NB4 (cell line): ENCODE measurements at places on chromosomes 11 and 22.
A peak's percentile ranks its signal among the peaks of the same experiment; 100 is the strongest.

GRCh38 chr22:50544746-50545253, 899 bp upstream of the KLHDC7B start:
- peak; percentile 42 for DNase-seq

- no peak for DNase-seq
Observed at GRCh38 chr11:83726316-83726715, 440.1 kb upstream of the CCDC90B start.

GRCh38 chr11:69609351-69609750, 31.6 kb upstream of the CCND1 start:
- DNase-seq: no peak

- no peak for DNase-seq
Observed at GRCh38 chr11:117414724-117415123, 87.1 kb downstream of the CEP164 start.

DNA sequence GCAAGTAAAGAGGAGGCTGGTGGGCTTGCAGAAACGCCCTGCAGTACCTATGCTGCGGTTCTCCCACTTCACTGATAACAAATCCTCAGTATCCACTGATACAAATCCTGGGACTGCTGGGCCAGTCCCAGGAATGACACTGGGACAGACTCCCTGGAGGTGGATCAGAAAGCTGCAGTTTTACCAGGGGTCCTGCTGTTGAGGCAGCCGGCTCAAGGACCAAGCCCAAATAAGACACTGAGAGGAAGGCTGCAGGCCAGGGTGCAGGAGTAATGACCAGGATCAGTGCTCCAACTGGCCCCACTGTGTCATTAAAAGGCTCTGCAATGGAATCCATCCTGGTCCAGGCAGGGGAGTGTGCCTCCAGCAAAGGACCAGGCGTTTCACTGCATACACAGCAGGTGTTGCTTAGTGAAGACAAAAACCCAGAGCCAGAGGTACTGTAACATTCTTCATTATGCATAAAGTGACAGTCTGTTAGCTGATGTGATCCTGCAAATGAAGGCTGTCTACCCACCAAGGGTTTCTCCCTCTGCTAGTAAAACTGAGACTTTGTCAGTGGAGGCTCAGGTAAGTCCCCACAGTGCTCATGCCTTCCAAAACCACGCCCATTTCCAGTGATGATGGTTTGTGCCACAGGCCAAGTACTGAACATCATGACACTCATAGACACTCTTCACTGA, 1.4 kb upstream of the C22orf39 start:
- DNase-seq: no peak

DNA sequence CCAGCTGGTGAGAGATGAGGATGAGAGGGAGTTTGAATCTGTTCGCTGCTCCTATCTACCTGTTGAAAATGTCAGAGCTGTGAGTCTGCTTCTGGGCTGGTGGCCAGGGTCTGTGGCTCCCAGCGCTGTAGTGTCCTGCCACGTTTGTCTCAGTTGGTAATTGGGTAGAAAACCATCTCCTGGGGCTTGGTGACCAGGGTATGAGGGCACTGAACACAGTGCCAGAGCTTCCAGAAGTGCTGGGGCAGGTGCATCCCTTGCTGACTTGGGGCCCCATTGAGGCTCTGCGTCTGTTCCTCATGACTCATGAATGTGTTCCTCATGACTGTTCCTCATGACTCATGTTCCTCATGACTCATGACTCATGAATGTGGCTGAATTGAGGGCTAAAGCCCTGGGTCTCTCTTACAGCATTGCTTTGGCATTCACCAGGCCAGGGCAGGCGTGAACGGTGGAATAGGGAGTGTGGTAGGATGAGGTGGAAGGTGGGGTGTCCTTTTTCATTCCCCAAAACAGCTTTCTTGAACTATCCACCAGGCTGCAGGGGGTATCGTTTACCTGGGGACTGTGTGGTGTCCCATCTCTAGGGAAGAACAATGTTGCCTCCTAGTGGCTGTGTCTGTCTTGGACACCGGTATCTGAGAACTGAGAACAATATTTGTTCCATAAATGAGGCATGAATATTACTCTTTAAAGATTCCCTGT, 139.5 kb downstream of the COMMD9 start:
- DNase-seq: peak; percentile 87

GRCh38 chr11:9625728-9626127, 38.1 kb upstream of the SWAP70 start:
- DNase-seq: no peak

DNA sequence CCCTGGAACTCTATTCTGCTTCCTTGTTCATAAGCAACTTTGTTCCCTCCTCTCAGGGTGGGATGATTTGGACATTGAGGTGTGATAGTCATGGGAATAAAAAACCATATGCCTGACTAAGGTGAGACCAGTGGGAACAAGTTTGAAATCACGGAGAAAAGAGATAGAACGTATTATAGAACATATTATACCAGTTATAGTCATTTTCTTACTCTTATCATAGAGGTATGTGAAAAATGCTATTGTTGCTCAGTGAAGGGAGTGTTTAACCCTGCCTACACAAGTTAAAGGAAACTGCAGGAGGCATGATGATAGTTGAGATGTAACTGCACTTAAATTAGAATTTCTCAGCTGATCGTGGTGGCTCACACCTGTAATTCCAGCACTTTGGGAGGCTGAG, 15.5 kb downstream of the OR6Q1 start:
- DNase-seq: no peak

DNA sequence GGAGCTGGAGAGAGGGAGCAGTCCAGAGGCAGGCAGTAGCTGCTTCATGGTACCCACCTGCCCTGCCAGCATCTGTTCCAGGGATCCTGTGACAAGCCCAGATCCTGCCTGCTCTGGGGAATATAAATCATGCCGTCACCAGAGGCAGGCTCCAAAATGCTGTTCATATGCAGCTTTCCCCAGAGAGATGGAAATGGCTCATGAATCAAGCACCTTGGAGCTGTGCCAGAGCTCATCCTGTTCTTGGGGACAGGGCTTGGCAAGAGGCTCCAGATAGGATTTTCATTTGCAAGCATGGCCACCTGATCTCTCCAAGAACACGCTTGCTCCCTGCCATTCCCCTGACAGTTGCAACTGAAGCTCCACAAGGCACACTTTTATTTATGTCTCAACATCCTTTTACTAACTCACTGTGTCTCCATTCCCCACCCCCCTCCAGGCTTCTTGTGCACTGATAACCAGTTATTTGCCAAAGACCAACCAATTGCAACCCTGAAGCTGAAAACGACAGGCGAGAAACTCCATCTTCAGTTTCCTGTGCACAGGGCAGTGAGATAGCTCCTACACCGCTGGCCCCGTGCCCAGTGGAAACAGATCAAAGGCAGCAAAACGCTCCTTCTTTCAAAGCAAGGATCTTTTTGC, 115.8 kb upstream of the PITPNB start:
- DNase-seq: no peak
